Fibroblast of gingiva (primary cell): ENCODE measurements at places on chromosomes 11 and 22.
A peak's percentile ranks its signal among the peaks of the same experiment; 100 is the strongest.

- peak; percentile 66 for DNase-seq
Observed at GRCh38 chr11:108117746-108118371, 3.5 kb upstream of the ACAT1 start.

GRCh38 chr11:46669711-46670139 lies 30.7 kb downstream of the ARHGAP1 start:
- no peak for DNase-seq

- DNase-seq = no peak
Observed at GRCh38 chr22:39349506-39349966, 255 bp upstream of the SYNGR1 start.

DNA sequence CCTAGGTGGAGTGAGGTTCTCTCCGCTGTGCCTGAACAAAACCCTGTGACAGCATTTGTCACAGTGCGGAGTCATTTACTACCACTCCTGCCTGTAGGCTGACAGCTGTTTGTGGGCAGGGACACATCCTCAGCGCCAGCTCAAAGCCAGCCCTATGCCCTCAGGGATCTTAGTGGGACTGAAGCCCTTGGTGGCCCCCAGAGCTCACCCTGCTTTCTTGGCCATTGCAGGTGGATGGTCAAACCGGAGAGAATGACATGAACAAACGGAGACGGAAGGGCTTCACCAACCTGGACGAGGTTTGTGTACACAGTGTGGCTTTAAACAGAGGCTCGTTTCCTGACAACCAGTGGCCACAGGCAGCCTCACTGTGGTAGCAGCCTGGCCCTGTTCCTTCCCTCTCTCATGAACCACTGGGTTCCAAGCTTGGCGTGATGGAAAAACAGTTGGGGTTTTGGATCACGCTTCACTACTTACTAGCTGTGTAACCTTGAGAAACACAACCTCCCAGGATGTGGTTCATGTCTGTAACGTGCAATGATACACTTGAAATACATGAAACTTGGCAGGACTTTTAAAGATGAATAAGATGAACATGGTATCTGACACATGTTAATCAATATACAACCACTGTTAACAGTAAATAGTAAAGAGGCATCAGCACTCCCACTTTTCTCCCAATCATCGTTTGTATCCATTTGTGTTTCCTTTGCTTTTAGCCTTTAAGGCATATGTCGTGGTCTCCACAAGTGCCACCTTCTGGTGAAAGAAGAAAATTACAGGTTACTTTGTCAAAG lies 125.8 kb downstream of the MICAL2 start:
- peak; percentile 80 for DNase-seq

- no peak for DNase-seq
Observed at GRCh38 chr11:116257092-116257491, 515.7 kb downstream of the BUD13 start.

DNA sequence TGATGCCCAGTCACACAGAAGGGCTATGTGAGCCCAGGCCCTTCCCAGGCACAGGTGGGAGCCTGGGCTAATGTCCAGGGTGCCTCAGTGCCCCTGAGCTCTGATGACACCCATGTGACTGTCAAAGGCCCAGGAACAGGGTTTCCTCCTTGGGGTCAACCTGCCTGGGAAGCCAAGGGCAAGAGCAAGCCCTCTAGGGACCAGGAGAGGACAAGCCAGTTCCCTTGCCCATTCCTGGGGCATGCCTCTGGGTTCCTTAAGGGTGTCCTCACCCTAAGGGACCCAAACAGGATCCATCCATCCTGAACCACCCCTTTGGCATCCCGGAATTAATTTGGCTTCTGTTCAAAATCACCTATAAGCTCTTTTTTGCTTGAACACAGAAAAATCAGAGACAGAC lies 39.0 kb downstream of the PISD start:
- no peak for DNase-seq

DNA sequence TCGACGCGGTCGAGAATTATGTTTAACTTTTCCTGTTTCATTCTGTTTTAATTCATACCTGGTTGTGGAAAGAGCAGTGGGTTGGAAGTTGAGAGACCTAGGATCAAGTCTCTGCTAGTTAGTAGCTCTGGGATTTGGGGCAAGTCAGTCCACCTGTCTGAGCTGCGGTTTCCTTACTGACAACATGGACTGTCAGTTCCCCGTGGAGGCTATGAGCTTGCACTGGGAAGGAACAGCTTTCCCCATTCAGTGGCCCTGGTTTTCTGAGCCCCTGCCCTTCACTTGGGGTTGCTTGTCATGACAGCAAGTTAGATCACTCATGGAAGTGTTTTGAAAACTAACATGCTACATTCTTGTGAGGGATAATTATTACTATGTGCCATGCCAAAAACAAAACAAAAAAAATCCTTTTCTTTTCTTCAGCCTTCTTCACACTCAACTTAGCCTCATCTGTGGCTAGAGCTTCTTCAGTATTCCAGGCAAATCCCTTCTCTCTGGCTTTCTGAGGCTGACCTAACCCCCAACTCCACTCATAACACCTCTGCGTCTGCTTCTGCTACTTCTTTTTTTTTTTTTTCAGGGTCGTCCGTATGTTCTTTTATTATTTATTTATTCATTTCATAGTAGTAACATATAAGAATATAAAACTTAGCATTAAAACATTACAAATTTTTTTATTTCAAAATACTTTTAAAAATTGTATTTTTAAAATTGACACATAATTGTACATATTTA lies 43.0 kb upstream of the ZBED5 start:
- peak; percentile 37 for DNase-seq

GRCh38 chr11:35388061-35388460 lies 31.3 kb downstream of the SLC1A2 start:
- no peak for DNase-seq

DNA sequence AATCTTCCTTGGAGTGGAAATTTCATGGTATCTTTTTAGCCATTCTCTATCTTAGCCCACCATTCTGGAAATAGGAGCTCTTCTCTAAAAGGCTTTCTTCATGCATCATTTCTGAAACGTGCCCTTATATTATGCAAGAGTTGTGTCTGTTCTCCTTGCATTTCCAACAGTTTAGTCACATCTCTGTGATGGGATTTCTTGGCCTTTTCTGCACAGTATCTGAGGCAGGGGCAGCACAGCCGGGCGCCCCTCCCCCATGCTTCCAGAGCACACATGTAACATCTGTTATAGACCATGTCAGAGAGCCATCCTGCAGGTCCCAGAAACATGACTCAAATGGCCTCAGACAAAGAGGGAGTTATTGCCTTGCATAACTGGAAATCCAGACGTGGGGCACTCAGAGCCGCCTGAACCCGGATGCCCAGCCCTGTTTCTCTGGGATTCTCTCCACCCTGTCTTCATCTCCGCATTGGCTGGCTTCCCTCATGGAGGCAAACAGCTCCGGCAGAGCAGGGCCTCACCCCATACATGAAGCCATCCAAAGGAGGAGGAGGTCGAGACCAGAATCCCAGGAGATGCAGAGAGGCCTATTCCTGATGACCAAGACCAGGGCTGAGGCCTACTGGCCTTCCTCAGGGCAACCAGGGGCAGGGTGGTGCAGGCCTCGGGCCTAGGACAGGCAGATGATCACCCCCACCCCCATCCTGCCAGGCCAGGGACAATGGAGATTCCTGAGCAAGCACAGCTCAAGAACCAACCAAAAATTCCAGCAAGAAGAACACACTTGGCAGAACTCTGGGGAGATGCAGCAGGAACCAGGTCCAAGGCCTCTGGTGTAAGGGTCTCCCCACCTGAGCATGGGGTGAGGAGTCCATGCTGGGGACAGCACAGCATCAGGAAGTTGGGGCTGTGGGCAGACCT lies 61.3 kb downstream of the IGLL5 start:
- no peak for DNase-seq

DNA sequence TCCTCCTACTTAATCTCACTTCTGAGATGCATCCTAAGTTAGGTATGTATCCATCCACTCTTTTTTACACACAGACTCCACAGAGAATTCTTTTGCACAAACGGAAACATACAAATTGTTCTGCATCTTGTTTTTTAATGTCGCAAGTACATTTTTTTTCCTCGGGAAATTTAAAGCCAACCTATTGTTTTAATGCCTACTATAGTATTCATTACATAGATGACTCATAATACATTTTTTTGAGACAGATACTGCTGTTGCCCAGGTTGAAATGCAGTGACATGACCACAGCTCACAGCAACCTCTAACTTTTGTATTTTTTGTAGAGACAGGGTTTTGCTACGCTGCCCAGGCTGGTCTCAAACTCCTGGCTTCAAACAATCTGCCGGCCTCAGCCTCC lies 90.8 kb upstream of the TMEM45B start:
- no peak for DNase-seq

GRCh38 chr11:44997566-44997965 lies 46.9 kb upstream of the TP53I11 start:
- no peak for DNase-seq

GRCh38 chr11:120248551-120249278 lies 8.8 kb downstream of the POU2F3 start:
- no peak for DNase-seq

DNA sequence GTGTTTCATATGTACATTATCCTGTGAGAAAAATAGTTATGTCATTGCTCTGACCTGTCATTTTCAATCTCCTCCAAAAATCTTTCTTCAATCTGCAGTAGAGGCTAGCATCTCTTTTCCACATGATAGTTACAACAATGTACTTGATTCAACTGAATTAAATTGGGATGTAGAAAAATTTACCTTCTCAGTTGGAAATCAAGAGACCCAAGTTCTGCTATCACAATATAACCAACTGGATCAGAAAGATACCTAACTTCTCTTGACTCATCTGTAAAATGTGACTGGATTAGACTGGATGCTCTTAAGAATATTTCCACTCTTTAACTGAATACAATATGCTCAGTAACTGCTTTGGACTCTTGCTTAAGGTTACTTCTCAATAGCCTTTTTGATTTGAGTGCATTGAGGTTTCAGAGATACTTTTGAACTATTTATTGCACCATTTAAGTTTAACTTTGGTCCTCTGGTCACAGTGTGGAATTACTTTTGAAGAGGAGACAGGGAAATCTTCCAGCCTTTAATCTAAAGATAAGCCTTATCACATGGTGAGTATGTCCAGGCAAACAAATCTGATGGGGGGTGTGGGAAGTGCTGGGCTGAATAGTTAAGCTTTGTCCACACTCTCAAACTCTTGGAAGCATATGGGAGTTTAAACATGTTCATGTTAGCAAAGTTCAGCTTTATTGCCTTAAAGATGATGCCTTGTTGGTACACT lies 82.3 kb downstream of the YAP1 start:
- no peak for DNase-seq
